CD8-positive, alpha-beta T cell (primary cell): ENCODE measurements at places on chromosomes 5 and 9.

GRCh38 chr5:177501874-177502678 lies 4.7 kb upstream of the PDLIM7 start:
- DNase-seq, result no peak

DNA sequence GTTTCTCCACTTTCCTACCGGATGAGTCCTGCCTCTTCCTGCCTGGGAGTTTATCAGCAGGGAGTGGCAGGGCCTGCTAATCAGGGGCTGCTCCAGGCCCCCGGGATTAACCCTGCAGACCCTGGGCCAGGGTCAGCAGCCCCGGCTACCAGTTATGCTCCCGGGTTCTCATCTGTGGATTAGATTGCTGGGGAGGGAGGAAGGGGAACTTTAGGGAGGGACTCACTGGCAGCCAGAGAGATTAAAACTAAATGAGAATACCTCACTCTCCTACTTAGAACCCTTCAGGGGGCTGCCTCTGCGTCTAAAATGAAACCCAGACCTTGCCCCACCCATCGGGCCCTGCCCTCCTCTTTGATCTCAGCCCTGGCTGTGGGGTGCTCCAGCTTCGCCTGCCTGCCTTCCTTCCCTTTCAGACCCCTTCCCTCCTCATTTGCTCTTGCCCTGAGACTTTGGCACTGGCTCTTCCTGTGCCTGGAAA lies 130.5 kb upstream of the HAND1 start:
- DNase-seq, result no peak

- no peak for DNase-seq
Measured at GRCh38 chr5:124980163-124980941, 233.9 kb upstream of the ZNF608 start.

- DNase-seq, result no peak
Measured at GRCh38 chr9:98323051-98323830, 67.8 kb upstream of the TBC1D2 start.

DNA sequence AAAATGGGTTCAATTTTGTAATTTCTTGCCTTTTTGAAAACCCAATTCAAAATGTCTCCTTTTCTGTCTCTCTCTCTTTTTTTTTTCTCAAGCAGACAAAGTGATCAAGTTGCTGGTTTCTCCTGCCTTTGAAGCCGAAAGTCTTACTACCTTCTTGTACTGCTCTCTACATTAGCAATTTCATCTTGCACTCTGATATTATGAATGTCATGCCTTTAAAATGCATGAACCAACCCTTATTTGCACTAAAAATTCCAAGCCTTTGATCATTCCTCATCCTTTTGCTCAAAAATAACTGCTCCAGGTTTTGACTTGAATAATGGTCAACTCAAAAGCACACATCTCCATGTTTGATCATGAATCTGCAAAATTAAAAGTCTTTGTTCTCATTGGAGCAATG lies 125.2 kb downstream of the CETN3 start:
- DNase-seq, result no peak

DNA sequence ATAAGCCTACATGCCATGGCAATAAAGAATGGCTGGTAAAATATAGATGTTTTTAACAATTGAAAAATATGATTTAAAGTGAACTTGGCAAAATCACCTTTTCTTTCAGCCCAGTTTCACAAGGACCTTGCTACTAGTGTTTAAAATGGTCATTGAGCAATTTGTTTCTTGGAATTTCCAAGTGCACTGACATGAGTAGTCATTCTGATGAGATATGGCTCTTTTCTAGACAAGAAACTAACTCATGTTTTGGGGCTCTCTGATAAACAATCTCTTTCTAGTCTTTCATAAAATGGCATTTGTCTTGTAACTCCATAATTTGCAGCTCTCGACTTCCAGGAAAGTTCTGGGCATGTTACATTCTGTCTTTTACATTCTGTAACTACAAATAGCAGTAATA lies 176.8 kb downstream of the NR2F1-AS1 start:
- DNase-seq, result no peak

DNA sequence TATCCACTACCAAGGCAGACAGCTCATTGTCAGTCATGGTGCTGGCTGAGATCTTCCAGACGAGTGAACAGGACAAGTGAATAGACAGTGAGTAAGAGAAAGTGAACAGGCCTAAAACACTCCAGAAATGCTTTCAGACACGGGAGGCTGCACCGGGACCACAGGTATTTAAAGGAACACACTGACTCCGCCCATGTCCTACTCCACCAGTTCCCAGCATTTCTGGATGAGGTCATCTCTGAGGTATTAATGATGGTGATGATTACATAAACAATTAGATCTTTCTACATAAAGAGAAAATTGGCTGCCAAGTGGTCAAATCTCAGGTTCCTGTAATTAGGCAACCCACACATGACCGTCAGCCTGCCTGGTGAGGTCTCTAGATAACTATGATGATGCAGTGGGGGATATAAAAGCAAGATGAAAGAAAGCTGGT lies at the start of gene ACTBL2:
Gene ACTBL2 (minus strand): TSS at position 141 of the 436 bp plus-strand sequence. CDS start 104 bp downstream, at position 37.
- no peak for DNase-seq

GRCh38 chr9:80213613-80214012 lies 641.8 kb downstream of the TLE4 start:
- no peak for DNase-seq

DNA sequence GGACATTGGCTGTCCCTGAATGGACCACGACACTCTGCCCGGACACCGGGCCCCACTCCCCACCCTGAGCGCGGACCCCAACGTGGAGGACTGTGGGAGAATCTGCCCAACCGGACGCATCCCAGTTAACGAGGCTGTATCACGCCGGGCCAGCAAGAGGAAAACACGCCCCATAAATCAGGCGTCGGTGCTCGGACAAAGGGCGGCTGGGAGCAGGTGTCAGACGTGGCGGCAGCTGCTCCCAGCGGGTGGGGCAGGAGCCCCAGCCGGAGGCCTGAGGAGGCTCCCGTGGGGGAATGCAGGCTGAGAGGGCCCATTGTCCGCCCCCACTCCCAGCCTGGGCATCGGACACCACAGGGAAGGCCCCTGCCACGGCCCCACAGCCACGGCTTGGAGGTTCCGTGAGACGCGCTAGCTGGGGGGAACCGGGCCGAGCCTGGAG lies 19.2 kb downstream of the NOTCH1 start:
- DNase-seq, result no peak

DNA sequence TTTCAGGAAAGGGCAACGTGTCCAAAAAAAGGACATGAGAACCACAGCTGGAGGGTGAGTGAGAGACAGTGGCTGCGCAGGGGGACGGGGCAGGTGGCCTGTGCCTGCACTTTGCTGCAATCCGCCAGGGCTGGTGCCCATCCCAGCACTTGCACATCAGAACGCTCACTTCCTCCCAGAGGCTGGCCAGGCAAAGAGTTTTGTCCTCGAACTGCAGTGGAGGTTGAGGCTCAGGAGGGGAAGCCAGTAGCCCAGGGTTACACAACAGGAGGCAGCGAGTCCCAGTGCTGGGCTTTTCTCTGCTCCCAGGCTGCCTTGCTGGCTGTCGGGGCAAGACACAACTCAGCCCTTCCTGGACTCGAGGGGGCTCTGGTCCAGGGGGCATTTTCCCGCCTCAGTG lies 33.1 kb downstream of the CRB2 start:
- no peak for DNase-seq

GRCh38 chr9:99365233-99365980 lies 143.3 kb downstream of the SEC61B start:
- no peak for DNase-seq

- no peak for DNase-seq
Measured at GRCh38 chr5:102539996-102540728, 41.4 kb upstream of the SLCO6A1 start.

GRCh38 chr9:133839822-133840329 lies 101.7 kb upstream of the SARDH start:
- no peak for DNase-seq

- DNase-seq, result no peak
Measured at GRCh38 chr5:54115735-54116403, 194.5 kb downstream of the ARL15 start.

GRCh38 chr5:1494780-1495524 lies 28.8 kb downstream of the LPCAT1 start:
- DNase-seq, result no peak

DNA sequence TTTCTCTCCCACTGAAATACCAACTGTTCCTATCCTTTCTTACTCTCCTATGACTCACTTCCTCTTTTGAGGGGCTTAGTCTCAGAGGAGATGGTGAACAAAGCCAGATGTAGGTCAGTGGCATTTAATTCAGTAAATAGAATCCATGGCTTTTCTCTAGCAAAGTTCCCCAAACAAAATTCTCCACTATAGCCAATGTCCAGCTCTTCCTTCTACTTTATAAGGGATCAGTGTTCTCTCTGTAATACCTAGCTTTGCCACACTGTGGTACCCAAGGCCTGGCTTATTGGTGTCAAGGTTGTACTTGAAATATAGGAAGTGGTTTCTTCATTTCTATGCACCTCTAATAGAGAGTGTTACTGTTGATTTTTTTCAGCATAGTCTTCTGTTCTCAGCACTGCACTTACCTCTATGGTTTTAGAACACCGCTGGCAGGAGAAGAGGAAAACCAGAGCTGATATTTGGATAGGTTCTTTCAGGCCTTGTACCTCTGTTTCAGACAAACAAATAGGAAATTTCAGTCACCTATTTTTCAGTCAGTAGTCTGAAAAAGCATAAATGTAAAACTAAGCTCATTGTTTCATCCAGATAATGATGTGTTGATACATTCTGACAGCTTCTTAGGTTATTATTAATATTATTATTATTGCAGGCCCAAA lies 40.6 kb upstream of the ITGA2 start:
- DNase-seq, result peak; percentile 49

- DNase-seq, result no peak
Measured at GRCh38 chr5:116529615-116530014, 45.0 kb downstream of the SEMA6A start.

DNA sequence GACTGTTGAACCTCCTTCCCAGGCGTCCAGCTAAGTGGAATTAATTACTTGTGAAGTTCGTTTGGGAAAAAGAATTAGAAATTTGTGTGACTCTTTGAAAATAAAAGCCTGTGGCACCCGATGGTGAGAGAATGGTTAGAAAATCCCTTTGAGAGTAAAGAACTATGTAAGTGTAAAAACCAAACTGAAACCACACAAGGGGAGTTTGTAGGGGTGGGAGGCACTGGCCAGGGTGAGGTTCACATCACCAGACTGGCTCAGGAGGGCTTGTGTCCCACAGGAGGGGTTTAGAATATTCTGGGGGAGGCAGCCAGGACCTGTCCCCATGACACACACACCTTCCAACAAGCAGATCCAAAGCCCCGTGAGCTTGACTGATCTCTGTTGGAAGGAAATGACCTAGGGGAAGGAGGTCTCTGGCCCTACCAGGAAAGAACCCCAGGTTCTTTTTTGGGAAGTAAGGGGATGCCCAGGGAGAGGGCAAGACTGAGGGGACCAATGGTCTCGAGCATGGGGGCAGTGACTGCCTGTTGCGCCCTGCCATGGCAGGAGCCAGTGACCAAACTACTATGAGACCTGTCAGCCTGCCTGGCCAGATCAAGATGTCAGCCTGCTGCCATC lies 4.3 kb downstream of the SPATA24 start:
- DNase-seq, result no peak

- no peak for DNase-seq
Measured at GRCh38 chr9:81474125-81474524, 215.2 kb downstream of the TLE1 start.

GRCh38 chr5:171595801-171596231 lies 176.4 kb downstream of the FGF18 start:
- no peak for DNase-seq

DNA sequence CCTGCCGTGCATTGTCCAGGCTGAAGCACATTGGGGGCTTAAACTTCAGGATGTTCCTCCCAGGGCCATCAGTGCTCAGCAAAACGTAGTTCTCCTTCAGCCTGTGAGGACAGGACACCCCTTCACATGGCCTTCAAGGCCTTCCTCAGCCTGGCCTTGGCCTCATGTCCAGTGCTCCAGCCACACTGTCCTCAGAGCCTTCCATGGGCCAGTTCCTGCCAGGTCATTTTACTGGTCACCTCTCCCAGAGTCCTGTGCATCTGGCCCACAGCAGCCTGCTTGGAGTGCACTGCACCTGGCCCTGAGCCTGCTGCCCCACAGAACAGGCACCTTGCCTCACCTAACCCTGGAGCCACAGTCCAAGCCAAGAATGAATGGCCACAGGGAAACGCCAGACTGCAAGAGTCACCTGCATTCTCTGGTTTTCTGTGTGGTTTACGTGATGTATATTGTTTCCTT lies 8.7 kb downstream of the HNRNPAB start:
- no peak for DNase-seq

DNA sequence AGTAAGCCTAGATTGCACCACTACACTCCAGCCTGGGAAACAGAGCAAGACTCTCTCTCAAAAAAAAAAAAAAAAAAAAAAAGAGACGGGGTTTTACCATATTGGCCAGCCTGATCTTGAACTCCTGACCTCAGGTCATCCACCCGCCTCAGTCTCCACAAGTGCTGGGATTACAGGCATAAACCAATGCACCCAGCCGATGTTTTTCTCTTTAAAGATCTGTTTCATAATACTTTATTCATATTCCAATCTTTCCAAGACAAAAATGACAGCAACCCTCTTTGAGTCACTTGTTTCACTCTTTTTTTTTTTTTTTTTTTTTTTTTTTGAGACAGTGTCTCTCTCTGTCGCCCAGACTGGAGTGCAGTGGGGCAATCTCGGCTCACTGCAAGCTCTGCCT lies 13.6 kb upstream of the LMNB1 start:
- DNase-seq, result no peak

- no peak for DNase-seq
Measured at GRCh38 chr9:109728686-109729300, 51.2 kb upstream of the PALM2AKAP2 start.

GRCh38 chr9:5841771-5842573 lies 9.1 kb upstream of the ERMP1 start:
- DNase-seq, result peak; percentile 48

DNA sequence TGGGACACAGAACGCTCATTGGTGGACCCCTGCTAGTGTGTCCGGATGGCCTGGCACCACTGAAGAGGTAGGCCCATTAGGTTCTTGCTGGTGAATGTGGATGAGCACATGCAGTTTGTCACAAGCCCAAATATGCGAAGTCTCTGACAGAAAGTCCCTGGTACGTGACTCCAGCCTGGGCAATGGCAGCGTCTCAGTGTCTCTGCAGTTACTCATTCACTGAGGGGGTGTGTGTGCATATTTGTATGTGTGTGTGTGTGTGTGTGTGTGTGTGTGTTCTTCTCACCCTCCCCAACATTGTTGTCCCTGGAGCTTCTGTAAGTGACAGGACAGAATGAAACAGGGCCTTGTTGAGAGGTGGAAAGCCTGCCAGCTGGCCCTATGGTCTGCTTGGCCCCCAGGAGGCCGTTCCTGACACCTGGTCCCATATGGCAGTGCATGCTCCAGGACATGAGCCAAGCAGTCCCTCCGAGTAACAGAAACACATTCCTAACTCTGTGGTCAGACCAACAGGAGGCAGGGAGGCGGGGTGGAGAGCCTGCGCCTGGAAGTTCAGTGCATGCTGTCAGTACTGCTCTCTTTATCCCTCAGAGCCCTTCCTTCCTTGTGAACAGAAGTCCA lies 169.9 kb downstream of the SLC28A3 start:
- no peak for DNase-seq
